ENCODE measurements at places on chromosomes 1 and 21.

- DNase-seq = no peak
These were observed 640 bp downstream of the JTB start for GRCh38 chr1:153976819-153977249.

- no peak for DNase-seq
These were observed 82.1 kb downstream of the NENF start for GRCh38 chr1:212514782-212515181.

- DNase-seq = no peak
These were observed 21.2 kb upstream of the DISC1 start for GRCh38 chr1:231605149-231606100.

DNA sequence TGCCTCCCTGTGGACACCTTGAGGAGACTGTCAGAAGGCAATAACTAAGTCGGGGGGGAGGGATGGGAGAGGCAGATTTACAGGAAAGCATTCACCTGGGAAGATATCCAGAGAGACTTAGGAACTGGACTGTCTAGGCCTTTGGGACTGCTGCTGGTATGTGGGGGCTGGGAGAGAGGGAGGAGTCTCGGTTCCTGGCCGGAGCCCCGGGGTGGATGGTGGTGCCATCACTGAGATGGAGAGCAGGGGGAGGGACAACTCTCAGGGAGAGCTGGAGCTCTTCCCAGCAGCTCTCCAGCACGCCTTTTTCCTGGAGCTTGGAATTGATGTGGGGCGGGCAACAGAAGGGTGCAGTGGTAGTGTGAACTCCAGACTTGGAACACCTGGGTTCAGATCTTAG is 22.1 kb downstream of the PTPRF start:
- DNase-seq = no peak

- DNase-seq = no peak
These were observed 233.1 kb downstream of the PAPPA2 start for GRCh38 chr1:176696109-176696508.

DNA sequence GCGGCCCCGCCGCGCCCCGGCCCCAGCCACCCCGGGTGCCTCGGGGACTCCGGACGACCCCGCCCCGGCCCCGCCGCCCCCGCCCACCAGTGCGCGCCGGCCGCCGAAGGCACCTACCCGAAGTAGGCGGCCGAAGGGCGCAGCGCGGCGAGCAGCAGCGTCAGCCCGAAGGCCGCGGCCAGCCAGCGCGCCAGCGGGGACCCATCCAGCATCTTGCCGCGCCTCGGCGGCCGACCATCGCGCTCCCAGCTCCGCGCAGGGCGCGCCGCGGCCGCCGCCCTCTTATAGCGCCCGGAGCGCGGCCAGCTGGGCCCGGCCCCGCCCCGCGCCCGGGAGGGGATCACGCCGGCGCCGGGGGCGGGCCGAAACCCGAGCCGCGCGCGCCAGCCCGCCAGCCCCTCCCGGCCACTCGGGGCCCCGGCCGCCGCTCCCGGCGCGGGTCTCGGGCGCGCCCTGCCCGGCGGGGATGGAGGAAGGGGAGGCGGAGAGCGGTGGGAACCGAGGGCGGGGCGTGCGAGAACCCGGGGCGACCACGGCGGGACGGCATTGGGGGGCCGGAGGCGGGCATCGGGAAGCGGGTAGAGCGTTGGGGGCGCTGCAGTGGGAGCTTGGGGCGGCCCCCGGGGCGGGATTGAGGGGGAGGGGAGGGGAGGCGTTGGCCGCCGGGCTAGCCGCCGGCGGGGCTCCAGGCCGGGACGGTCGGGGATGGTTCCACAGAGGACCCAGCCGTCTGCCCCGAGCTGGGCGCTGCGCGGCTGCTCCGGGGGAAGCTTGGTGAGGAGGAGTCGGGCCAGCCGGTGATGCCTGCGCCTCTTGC is at the start of gene WNT9A:
WNT9A (minus strand) TSS at position 257 of the 817 bp plus-strand sequence; CDS start at position 212, 45 bp downstream.
- no peak for DNase-seq
